Head of caudate nucleus (tissue), 42 donors: ENCODE measurements at places on chromosomes 2 and 18.

DNA sequence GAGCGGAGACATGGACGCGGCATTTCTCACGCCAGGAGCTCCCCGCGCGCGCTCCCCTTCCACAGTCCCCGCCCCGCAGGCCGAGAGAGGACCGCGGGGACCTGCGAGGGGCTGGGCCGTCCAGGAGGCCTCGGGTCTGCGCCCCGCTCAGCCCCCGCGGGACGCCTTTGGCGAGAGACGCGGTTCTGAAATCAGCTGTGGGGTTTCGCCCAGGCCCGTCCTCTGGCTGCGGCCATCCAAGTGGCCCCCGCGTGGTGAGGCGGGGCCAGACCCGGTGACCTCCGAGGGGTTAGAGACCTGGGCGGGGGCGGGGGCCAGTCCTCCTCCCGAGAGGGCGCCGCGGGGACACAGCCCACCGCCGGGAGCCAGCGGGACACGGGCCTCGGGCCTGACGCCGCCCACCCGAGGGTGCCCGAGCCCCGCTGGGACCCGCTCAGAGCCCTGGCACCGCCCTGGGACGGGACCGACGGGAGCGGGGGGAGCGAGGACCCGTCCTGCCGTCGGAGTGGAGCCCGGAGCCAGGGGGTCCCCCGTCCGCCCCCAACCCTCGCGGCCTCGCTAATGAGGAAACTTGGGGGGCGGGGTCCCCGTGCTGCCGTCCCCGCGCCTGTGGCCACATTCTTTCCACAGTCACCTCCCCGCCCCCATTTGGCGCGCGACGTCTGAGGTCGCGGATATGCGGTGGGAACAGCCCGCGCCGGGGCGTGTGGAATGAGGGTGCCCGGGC, 6.1 kb upstream of the SALL3 start:
- no peak for DNase-seq

- no peak for DNase-seq
Measured at GRCh38 chr2:233048569-233049193, 11.5 kb upstream of the INPP5D start.

GRCh38 chr18:59941331-59941730, 41.5 kb downstream of the PMAIP1 start:
- no peak for DNase-seq

- DNase-seq = no peak
Measured at GRCh38 chr2:96245609-96246390, 20.0 kb downstream of the TMEM127 start.

GRCh38 chr2:239601880-239602279, 201.1 kb upstream of the HDAC4 start:
- DNase-seq = no peak

GRCh38 chr2:23268467-23269263, 116.3 kb upstream of the KLHL29 start:
- no peak for DNase-seq
